ENCODE measurements at places on chromosomes 5 and 9.

DNA sequence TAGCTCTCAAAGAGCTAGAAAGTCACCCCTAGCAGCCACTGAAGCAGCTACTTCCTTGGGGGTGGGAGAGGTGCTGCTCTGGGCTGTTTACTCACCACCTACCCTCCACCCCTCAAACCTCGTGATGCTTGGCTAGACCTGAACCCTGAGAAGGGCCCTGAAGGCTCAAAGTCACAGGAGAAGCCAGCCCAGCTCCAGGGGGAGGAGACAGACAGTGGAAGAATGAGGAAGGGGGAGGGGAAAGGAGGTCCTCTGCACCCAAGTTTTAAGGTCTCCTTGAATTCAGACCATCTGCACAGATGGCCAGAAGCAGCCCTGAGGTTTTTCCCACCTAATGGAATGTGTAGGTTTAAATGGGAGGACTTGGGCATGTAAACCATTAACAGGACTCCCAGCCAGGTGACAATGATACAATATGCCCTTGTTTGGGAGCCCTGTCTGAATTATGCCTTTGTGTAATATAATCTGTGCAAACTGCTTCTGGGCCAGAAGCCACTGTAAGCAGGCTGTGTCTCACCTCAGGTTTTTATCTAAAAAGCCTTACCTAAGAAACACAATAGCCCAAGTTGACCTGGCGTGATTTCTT is 180.5 kb downstream of the PIK3R1 start:
- DNase-seq = no peak

DNA sequence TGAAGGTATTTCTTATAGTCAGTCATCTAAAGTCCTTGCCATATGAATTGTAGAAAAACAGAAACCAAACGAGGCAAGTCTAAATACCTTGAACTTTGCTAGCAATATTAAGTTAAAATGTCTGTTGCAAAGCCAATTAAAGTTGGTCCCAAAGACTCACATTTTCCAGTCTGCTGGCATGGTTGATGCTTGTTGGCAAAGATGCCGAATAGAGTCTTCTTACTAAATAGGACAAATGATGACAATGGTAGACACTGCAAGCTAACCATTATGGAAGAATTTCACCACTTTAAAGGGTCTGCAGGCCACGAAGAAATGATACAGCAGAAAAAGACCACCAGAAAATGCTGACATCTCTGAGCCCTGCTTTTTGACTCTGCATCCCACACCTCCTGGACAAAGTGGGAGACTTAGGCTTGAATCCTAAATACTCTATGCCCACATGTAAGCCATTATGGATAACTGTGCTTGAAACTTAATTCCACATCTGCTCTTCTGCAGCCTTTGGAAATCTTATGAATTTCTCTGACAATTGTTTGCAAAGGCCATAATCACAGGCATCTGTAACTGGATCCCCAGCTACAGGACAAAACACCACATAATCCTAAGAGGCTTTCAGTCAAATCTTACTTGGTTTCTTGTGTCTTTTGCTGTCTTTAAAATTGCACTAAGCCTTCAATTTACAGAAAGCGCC is 61.3 kb downstream of the LHFPL2 start:
- no peak for DNase-seq

- DNase-seq = no peak
Observed at GRCh38 chr5:95620870-95621838, 1.3 kb downstream of the GPR150 start.

GRCh38 chr9:71911908-71912335 is 483 bp downstream of the C9orf85 start:
- DNase-seq = no peak

DNA sequence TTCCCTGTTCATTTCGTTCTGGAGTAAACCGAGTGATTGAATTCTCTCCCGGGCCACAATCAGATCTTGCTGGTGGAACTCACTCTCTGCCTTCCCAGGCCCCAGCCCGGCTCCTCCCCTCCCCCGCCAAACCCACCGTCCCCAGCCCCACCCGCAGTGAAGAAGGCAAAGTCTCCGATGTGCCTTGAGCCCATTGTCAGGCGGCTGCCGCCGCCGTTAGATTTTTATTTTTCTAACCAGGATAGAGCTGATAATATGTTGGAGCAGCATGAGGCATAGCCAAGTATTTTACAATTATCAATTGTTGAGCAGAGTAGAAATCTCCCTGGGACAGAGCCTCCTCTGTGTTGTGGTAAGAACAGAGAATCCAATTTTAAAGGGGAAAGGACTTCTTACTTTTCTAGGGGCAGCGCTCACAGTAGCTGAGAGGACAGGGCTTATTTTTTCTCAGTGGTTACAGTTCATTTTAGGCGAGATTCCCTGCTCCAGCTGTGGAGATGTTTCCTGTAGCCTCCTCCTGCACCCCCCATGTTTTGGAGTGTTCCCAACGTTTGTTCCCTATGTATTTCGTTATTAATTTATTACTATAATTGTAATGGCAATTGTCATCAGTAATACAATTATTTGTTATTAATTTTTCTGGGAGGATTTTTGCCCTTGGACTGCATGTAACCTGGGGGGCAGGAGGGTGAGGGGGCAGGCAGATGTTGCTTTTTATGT is 1.3 kb downstream of the PSAT1 start:
- no peak for DNase-seq

DNA sequence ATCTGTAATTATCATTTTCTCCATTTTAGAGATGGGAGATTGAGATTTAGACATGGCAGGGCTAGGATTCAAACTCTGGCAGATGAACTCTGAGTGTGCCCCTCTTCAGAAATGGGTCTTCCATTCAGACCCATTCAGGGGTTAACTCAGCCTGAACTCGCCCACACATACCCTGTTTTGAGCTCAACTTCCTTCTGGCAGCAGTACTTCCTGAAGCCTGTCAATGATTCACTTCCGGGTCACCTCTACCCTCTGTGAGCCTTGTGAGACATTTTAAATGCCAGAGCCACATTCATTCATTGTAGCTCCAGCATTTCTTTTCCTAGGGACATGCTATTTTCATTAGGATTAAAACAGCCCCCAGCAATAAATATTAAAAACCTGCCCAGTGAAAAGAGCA is 209.3 kb upstream of the SLC24A2 start:
- DNase-seq = no peak

GRCh38 chr9:26191711-26192110 is 513.5 kb upstream of the TUSC1 start:
- no peak for DNase-seq

DNA sequence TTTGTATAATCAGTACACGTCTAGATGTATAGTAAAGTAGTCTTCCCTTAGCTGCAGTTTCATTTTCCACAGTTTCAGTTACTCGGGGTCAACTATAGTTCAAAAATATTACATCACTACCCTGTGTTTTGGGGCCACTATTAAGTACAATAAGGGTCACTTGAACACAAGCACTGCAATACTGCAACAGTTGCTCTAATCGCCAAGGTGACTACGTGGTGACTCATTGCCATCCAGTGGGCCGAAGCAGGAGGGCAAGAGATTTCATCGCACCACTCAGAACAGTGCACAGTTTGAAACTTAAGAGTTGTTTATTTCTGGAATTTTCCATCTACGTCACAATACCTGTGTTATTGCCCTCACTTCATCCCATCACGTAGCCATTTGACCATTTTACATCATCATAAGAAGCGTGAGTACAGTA is at the start of gene ARL14EPL:
Gene ARL14EPL, plus strand, starts transcription at position 379 of the 424 bp plus-strand sequence. CDS start 18,994 bp downstream, outside the sequence.
- no peak for DNase-seq

DNA sequence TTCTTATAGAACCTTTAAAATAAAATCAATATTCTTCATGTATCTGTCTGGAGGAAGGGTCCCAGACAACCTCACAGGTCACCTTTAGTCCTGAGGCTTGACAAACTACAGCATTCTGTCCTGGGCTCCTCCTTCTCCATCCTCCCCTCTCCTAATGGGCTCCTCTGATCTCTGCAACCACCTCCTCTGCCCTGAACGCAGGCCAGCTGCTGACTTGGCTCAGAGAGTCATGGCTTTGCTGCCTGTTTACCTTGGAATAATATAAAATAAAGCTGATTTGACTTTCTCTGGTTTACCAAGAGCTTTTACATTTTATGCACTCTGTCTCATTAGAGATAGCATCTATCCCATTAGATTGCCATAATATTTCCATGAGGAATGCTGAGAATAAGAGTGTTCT is 159.4 kb downstream of the SEMA6A start:
- DNase-seq = no peak

DNA sequence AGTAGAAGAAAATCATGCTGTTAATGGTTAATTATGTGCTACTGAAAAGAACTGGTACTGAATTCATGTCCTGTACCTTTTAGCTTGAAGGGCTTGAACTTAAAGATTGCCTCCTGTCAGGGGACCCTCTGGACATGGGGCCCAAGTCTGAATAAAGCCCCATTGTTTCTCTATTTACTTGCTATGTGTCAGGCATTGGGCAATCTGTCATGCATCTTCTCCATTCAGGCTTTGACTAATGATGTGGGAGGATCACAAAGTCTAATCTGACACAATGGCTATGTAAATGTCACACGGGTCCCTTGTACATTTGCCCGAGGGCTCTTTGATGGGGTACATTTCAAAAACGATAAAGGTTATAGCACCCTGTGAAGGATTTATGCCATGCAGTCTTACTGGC is 64.0 kb upstream of the TUSC1 start:
- no peak for DNase-seq

DNA sequence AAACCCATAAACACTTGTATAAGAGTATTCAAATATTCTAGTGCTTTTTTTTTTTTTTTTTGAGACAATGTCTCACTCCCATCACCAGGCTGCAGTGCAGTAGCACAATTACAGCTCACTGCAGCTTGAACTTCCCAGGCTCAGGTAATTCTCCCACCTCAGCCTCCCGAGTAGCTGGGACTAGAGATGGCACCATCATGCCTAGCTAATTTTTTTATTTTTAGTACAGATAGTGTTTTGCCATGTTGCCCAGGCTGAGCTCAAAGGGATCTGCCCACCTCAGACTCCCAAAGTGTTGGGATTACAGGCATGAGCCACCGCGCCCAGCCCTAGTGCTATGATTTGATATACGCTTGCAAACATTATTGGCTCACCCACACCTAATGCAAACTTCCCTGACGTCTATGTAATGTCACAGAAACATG is 11.8 kb downstream of the IL6ST start:
- DNase-seq = no peak

DNA sequence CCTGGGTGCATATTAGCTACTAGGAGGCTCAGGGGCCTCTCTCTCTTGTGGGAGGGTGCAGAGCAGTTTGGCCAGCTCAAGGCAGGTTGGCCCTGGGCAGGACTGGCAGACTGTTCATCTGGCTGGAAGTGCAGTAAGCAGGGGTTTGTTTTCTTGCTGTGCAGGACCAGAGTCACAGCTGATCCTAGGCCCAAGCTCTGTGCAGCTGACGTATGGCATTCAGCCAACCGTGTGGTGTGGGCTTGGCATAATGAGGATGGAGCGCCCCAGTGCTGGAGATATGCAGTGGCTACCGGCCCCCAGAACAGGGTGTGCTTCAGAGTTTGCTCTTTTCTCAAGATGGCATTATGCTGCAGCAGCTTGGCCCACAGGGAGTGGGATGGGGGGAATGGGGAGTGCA is 31.0 kb upstream of the PHF24 start:
- no peak for DNase-seq

- DNase-seq = no peak
Observed at GRCh38 chr9:123657941-123658340, 272.0 kb downstream of the DENND1A start.

GRCh38 chr5:115624994-115625393 is 842 bp downstream of the TMED7 start:
- no peak for DNase-seq

DNA sequence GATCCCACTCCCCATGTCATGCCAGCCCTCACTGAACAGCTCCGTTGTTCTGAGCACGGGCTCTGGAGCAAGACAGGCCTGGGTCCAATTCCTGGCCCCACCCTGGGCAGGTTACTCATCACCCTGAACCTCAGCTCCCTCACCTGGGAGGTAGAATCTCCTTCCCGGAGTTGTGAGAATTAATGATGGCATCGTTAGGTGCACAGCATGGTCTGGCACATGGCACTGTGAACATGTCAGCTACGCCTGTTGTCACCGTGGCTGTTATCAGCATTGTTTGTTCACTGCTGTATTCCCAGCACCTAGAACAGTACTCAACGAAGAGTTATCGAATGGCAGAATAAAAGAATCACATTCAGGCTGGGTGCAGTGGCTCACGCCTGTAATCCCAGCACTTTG is 43.0 kb downstream of the LRSAM1 start:
- DNase-seq = no peak

DNA sequence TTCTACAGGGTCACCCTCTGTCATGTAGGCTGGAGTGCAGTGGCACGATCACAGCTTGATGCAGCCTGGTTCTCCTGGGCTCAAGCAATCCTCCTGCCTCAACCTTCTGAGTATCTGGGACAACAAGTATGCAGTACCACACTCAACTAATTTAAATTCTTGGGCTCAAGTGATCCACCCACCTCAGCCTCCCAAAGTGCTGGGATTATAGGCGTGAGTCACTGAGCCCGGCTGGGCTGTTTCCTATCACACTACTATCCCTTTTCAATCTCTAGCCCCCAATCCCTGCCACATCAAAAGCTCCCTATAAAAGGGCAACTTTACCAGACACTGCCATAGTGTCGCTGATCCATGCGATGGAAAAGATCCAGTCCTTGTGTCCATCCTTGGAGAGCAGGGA is 20.4 kb downstream of the DCAF12 start:
- no peak for DNase-seq

- no peak for DNase-seq
Observed at GRCh38 chr5:174725991-174726601, 1.7 kb downstream of the MSX2 start.

- DNase-seq = no peak
Observed at GRCh38 chr5:172410160-172410559, 44.2 kb downstream of the SH3PXD2B start.

DNA sequence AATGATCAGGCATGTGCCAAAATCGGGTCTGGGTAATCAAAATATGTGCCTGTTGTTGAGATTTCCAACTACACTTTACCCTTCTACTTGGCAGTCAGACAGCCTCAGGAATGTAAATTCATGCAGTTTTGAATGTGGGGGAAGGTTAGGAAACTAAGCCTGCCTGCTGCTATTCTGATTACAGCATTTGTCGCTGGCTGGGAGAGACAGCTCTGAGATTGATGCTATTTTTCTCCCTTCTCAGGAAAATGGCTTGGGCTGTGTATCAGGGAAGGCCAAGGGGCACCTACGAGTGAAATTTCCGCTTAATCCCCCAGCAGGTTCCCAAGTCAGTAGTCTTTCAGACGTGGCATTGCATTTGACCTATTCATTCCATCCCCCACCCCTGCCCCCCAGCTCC is 3.6 kb upstream of the RGS7BP start:
- DNase-seq = no peak

- DNase-seq = no peak
Observed at GRCh38 chr5:137201876-137202275, 297.2 kb downstream of the SPOCK1 start.

- DNase-seq = no peak
Observed at GRCh38 chr9:23492126-23493002, 333.7 kb downstream of the ELAVL2 start.

- DNase-seq = no peak
Observed at GRCh38 chr9:74557571-74557970, 60.4 kb downstream of the RORB start.

All from effector CD8-positive, alpha-beta T cell (primary cell).